ENCODE measurements at places on chromosomes 7 and 10.

DNA sequence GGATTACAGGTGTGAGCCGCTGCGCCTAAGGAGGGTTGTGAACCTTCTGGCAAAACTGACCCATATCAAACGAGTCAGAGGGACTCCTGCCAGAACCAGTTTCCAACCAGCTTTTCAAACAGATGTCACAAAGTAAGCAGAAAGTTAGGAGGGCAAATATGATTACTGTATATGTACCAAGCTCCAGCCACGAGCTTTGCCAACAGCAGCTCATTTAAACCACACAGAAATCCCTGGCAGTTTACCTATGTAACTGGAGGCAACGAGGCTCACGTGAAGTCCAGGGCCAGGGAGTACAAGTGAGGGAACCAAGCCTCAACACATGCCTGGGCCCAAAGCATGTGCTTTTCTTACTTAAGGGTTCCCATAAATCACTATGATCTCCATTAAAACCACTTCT lies 12.5 kb upstream of the DAGLB start:
- DNase-seq, result no peak

DNA sequence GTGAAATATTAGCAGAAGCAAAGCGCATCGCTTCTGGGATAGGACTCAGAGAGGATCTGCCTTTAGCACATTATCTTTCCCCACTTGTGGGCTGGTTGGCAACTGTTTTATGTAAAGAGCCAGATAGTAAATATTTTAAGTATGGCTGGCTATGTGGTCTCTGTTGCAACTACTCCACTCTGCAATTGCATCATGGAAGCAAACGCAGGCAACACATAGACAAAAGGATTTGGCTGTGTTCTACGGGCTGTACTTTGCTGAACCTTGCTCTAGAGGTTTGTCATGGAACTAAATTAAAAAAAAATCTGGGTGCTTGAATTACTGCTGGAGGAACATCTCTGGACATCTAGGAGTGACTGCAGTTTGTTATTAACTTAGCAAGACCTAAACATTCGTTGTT lies 307.8 kb upstream of the TPK1 start:
- no peak for DNase-seq

DNA sequence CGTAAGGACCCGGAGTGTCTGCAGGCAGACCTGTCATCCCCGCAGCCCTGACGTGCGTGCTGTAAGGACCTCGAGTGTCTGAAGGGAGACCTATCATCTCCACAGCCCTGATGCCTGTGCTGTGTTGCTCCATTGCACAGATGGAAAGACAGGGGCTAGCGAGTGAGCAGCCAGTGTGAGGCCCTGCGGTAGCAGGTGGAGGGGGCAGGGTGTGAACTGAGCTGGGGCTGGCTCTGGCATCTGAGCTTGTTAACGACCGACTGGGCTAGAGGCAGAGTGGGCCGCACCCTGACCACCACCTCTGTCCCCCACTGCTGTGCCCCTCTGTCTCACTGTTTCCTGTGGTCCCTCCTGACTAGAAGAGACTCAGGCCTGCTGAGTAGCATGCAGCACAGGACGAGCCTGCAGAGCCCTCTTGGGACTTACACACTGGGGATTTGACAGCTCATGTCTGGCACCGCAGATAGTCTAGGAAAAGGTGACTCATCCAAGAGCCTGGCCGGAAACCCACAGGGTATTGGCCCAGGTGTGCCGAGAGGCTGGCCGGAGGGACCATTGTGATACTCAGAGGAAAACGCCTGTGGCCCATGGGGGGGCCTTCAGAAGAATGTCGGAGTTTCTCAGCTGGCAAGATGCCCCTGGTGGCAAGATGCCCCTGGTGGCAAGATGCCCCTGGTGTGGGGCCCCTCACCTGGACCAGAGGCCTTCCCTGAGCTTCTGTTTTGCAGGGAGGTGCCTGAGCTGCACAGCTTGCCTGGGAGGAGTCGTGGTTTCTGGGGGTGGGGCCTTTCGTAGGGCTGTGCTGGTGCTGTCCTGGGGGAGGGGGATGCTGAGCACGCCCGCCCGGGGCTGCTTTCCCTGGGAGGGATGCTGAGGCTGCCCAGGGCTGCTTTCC lies 34.3 kb downstream of the INPP5A start:
- no peak for DNase-seq

GRCh38 chr10:132889556-132889955 lies 52.8 kb downstream of the CFAP46 start:
- peak; percentile 30 for DNase-seq

- no peak for DNase-seq
Measured at GRCh38 chr10:92575961-92576360, 2.1 kb upstream of the IDE start.

- DNase-seq, result no peak
Measured at GRCh38 chr7:88205179-88205578, 14.7 kb downstream of the SRI start.

DNA sequence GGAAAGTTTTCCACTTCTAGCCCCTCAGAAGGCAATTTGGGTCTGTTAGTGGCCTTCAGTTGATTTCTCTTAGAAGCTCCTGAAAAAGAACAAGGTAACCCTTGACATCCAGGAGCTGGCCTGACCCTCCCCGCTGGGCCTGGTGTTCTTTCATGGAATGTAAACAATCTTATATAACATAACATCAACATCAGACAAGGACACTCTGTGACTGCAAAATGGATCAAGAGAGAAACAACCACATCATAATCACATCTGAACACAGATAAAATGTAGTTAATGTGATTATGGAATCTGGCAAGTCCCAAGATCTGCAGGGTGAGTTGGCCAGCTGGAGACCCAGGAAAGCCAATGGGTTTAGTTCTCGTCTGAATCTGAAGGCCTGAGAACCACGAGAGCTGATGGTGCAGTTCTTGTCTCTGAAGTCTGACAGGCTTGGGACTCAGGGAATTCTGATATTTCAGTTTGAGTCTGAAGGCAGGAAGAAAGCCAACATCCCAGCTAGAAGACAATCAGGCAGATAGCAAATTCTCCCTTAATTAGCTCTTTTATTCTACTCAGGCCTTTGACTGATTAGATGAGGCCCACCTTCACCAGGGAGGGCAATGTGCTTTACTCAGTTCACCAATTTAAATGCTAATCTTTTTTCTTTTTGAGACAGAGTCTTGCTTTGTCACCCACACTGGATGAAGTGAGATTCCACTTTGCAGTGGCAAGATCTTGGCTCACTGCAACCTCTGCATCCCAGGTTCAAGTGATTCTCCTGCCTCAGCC lies 91.4 kb upstream of the NAMPT start:
- DNase-seq, result no peak

- no peak for DNase-seq
Measured at GRCh38 chr10:123513870-123514269, 152.3 kb upstream of the GPR26 start.

DNA sequence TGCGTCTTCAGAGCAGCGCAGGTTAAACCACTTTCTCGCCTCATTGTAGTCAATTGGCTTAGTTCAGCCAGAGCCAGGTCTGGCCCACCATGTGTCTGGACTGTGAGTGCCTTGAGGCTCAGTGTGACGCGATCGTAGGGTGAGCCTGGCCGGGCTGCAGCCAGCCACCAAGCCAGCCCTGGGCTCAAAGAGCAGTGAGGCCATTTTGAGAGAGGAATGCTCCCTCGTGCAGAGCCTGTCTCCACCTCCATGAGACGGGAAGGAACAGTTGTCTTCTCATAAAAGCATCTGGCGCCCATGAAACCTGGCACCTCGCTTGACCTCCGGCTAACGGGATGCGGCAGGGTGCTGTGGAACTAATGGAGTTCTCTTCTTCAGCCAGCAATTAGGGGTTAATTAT lies 34.5 kb downstream of the LHPP start:
- no peak for DNase-seq

DNA sequence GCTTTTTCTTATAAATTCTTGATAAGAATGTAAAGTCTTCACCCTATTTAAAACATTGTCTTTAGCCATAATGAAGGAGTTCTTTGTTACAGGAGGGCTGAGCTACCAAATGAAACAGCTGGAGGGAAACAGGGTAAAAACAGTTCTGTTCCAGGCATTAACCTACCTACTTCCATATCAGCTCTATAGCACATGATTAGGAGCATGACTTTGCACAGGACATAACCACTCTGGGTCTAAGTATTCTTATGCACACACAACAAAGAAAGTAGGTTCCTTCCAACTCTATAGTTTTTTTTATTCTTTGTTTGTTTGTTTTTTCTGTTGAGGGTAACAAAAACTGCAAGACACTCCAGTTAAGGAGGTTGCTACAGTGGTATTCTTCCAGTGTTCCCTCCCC lies 52.7 kb downstream of the SCIN start:
- DNase-seq, result no peak

DNA sequence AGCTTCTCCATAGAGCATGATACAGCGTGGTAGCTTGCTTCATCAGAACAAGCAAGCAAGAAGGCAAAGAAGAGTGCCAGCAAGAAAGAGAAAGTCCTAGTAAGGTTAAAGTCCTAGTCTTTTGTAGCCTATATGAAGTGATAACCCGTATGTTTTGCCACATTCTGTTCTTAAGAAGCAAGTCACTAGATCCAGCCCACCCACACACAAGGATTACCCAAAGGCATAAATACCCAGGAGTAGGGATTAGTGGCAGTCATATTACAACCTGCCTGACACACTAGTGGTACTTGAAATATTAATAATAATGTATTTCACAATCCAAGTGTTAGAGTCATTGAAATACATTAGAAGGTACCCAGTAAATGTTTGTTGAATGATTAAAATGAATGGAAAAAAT lies 285.5 kb downstream of the HPSE2 start:
- DNase-seq, result no peak

GRCh38 chr7:40827222-40828085 lies 692.6 kb downstream of the SUGCT start:
- DNase-seq, result no peak

DNA sequence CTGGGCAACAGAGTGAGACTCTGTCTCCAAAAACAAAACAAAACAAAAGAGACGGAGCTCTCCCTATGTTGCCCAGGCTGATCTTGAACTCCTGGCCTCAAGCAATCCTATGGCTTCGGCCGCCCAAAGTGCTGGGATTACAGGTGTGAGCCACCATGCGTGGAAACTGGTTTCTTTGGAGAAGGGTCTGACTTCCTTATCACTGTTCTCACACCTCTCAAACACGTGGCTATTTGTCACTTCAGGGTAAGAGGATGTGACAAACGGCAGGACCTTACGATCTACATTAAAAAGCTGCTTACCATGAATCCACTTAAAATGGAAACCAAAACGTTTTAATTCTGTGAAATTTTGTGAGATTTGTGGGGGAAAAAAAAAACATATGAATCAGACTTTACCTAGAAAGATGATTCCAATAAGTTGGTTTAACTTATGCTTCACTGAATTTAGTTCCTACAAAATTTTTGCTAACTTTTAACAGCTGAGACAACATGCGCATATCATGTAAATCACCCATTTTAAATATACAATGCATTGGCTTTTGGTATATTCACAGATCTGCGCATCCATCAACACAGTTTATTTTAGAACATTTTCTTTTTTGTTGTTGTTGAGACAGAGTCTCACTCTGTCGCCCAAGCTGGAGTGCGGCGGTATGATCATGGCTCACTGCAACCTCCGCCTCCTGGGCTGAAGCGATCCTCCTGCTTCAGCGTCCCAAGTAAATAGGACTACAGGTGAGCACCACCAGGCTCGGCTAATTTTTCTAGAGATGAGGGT lies 18.7 kb upstream of the FOXK1 start:
- DNase-seq, result no peak

GRCh38 chr10:124374535-124375352 lies 44.0 kb downstream of the OAT start:
- DNase-seq, result no peak

DNA sequence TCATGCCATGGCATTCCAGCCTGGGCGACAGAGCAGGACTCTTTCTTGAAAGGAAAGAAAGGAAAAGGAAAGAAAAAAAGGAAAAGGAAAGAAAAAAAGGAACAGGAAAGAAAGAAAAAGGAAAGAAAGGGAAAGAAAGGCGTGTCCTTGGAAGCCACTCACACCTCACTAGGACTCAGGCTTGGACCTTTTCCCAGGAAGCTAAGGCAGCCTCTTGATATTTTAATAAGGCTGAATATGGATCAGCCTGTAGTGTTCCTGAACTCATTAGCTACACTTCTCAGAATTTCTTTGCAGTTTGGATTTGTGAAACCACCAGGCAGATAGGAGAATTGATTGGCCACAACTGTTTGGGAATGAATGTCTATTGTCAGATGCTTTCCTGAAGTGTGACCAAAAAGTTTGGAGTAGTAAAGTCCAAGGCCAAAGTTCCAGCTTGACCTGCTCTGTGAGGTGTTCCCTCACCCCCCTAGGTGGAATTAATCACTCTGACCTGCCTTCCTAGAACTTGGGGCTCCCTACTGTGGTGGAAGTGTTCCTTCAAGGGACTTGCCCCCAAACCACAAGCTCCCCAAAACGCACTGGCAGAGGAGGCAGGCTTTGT lies 7.1 kb upstream of the MALSU1 start:
- no peak for DNase-seq

- DNase-seq, result no peak
Measured at GRCh38 chr7:128735436-128735835, 3.7 kb upstream of the CALU start.

- DNase-seq, result peak; percentile 25
Measured at GRCh38 chr10:102452672-102453340, 1.5 kb upstream of the C10orf95 start.

DNA sequence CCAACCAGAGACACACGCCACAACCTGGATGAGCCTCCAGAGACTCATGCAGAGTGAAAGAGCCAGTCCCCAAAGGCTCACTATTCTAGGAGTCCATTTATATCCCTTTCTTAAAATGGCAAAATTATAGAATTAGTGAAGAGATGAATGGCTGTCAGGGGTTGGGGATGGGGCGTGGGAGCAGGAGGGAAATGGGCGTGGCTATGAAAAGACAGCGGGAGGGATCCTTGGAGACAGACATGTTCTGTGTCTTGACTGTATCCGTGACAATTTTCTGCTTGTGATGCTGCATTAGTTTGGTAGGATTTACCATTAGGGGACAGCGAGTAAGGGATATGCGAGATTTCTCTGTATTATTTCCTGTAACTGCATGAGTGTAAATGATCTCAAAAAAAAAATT lies 33.0 kb downstream of the FAM53B start:
- no peak for DNase-seq

- DNase-seq, result no peak
Measured at GRCh38 chr7:5652829-5653228, 128.6 kb downstream of the RNF216 start.

DNA sequence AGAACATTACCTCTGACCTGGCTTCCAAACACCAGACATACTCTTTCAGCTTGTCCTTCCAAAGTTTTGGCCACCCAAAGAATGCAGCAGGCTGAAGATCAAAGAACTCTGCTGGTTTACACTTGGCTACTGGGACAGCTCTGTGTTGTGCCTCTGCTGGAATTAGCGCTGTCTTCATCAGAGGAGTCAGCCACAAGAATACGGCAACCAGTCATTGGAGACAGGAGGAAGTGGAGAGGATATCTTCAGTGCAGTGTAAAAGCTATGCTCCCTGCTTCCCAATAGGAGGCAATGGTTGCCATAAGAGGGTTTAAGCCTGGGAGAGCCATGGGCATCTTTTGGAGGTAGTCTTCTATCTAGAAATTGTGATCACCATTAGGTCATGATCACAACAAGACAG lies 126.7 kb upstream of the WNT16 start:
- no peak for DNase-seq

GRCh38 chr10:72146071-72146470 lies 57.7 kb upstream of the SPOCK2 start:
- no peak for DNase-seq

- DNase-seq, result no peak
Measured at GRCh38 chr10:34356463-34356862, 458.6 kb downstream of the PARD3 start.

- DNase-seq, result no peak
Measured at GRCh38 chr7:732094-732541, 5.0 kb upstream of the PRKAR1B start.

Data from head of caudate nucleus (tissue), 42 donors.